ENCODE measurements at places on chromosomes 1 and 21.

DNA sequence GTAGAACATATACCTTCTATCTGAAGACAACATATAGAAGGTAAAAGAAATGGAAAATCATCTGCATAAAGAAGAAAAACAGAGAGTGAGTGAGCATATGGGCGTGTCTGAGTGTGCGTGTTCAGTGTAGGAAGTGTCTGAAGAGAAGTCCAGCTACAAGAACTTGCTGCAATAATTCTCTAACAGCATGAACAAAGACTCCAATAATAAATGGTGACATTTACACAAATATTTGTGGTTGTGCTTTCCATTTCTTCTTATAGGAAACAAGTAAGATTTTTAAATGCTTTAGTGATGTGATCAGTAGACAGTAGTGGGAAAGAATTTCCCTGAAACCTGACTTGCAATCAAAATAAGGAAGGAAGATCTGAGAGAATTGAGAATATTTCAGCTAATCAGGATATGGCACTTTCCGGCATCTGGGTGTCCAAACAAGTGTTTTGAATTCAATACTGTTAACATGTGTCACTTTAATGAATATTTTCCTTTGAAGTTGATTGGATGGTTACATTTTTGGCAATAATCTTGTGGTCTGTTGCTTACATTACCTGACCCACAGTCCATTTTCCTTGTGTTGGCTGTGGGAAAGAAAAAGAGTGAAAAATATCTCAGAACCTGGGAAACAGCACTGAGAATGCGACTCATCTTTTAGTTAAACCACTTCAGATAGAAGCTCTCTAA, 154.0 kb downstream of the TGFB2 start:
- DNase-seq = no peak
- peaks cover 1% of the 10 kb centered on the region for H3K4me1 ChIP-seq
- no peak overlapping the region for H3K27ac ChIP-seq
- no peak overlapping the region for H3K4me3 ChIP-seq
- H3K27me3 ChIP-seq = no peaks in the 10 kb centered on the region

GRCh38 chr21:45248893-45249381, 38.8 kb downstream of the POFUT2 start:
- peaks cover 4% of the 10 kb centered on the region for H3K4me1 ChIP-seq
- no peaks in the 10 kb centered on the region for H3K36me3 ChIP-seq

GRCh38 chr1:205047764-205048231, 4.8 kb downstream of the CNTN2 start:
- no peaks in the 10 kb centered on the region for H3K36me3 ChIP-seq
- no peak overlapping the region for H3K4me3 ChIP-seq
- H3K4me1 ChIP-seq = no peaks in the 10 kb centered on the region
- no peak for DNase-seq
- H3K27ac ChIP-seq = no peak overlapping the region

- no peak for DNase-seq
- H3K27me3 ChIP-seq = no peaks in the 10 kb centered on the region
- H3K27ac ChIP-seq = no peak overlapping the region
- no peaks in the 10 kb centered on the region for H3K36me3 ChIP-seq
- no peaks in the 10 kb centered on the region for H3K4me1 ChIP-seq
These were observed 14.1 kb downstream of the HUNK start for GRCh38 chr21:31886915-31887314.

DNA sequence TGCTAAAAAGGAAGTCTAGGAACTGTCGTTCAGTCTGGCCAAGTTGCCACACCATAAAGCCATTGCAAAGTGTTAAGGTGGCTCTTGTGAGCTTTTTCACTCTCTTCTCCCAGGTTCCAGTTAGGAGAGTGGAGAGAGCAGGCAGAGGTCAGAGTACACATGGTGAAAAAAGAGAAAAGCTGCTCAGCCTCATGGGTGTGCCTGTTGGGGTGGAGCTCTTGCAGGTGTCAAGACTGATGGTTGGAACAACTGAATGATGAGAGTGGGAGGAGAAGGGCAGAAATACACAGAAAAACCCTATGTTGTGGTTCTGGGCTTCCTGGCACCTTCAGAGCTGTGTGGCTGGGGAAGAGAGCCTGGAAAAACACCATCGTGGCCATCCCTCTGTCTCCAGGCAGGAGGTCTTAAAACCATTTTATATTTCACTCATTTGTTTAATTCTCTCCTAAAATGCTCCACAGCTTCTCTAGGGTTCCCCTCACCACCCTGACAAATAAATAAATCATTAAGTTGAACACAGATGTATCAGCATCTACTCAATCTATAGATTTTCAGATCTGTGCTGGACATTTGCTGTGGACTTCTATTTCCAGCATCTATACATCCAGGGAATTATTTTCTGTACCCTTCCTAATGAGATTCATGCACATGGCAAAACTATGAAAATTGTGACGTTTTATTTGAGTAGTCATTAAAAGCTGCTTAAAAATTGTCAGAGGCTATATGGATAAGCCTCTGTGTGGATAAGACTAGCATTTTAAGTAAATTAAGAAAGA, 17.5 kb downstream of the UBASH3A start:
- H3K4me3 ChIP-seq = no peak overlapping the region
- H3K4me1 ChIP-seq = peaks cover 1% of the 10 kb centered on the region
- DNase-seq = no peak
- H3K27ac ChIP-seq = no peak overlapping the region
